GM20000 (cell line): ENCODE measurements at places on chromosomes 6 and 20.

DNA sequence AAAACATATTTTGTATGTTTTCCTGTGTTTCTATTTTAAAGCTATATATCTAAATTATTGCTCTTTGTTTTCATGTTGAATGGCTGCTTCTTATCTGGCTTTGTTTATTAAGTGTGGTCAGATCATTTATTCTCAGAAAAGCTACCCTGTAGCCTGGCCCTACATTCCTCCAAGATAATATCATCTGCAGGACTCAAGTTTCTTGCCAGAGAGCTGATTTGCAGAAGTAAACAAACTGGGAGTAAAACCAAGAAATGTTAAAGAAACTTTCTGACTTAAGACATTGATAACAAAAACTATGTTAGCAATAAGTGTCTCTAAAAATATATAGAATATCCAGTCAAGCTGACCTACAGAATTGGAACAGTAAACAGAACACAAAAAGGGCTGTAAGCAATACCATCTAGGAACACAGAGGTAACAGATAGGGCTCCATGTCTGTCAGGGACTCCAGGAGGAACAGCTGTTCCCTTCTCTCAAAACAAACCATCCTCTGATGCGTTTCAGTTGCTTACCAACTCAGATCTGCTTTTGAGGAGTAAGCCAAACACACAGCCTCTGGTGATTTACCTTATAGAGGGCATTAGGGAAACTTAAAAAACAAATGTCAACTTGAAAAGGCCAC is 17.5 kb upstream of the CEP85L start:
- DNase-seq, result no peak

DNA sequence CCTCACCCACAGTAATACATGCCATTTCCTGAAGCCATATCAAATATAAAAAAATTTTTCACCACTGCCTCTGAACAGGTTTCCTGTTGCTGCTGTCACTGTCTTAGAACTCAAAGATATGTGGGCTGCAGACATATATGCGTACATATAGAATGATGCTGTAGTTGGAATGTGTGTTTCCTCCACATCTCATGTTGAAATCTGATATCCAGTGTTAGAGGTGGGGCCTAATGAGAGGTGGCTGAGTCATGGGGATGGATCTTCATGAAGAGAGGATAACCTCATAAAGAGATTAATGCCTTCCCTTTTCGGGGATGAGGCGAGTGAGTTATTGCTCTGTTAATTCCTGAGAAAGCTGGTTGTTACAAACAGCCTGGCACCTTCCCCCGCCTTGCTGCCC is 7.7 kb upstream of the SCP2D1 start:
- DNase-seq, result no peak

GRCh38 chr6:139490482-139490881 is 116.0 kb upstream of the CITED2 start:
- no peak for DNase-seq

DNA sequence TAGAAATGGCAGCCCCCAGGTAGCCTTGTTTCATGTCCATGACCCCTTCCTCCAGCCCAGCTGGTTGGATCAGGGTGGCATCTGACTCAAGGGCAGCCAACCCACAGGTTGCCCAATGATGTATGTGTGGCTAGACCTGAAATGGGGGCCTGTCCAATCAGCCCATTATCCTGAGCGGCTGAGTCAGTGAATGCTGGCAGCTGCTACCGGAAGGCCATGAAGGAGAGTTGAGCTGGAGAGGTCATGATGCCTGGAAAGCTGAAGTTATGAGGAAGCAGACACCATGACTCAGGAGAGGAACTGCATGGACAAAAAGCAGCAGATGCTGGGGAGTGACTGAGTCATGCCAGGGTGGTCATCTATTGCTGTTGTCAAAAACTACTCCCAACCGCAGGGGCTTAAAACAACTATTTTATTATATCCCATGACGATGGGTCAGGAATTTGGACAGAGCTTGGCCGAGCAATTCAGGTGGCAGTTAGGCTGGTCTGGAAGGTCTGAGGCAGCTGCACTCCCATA is 67.3 kb downstream of the MDGA1 start:
- no peak for DNase-seq

GRCh38 chr6:95546148-95546547 is 31.2 kb upstream of the MANEA start:
- no peak for DNase-seq

DNA sequence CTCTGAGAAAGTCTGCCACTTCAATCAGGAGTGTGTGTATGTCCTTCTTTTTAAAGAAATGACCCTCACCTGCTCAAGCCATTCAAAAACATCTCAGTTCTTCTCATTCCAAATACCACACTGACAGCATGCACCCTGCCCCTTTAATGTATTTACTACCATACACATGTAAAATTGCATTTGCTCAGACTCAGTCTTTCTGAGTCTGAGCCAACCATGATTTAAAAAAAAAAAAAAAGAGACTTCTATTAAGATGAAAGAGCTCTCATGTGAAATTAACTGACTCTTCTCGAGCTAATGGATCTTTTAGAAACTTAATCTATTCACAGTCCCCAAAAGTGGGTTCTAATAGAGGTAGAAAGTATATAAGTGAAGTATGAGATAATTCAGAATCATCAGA is 1.4 kb upstream of the FILIP1 start:
- no peak for DNase-seq

DNA sequence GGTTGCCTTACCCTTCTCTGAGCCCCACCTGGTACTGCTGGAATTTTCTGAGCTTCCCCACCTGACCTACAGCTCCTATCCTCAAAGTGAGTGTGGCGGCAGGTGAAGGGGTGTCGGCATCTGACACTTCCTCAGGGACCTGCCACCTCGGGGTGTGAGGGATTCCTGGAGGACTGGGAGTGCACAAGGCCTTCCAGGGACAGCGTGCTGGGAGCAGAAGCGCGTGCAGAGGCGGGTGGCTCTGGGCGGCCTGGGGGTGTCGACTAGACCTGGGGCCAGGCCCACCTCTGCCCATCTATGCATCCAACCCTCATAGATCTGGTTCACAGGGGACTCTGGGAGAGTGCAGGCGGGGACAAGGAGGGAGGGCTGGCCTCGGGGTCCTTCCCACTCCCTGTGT is 7.8 kb downstream of the DLGAP4 start:
- no peak for DNase-seq

DNA sequence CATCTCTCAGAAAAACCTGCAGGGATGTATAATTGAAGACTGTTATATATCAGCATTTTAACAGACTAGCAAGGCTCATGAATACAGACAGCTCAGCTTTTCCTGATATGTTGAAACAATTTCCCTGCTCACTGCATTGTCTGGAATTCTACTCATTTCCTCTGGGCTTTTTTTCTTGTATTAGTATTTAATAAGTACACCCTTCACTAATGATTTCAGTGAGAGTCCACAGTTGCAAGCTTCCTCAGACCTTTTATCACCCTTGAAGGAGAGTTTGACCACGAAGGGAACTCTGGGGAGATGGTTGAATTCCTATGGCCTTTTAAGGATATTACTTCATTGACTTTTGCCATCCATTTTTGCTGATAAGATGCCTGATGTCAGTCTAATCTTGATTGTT is 248.7 kb downstream of the ADGB start:
- DNase-seq, result no peak

- DNase-seq, result no peak
Observed at GRCh38 chr6:160265869-160266476, 7.4 kb upstream of the SLC22A2 start.

- peak; percentile 90 for DNase-seq
Observed at GRCh38 chr20:57388953-57389694, 2.1 kb upstream of the RBM38 start.

DNA sequence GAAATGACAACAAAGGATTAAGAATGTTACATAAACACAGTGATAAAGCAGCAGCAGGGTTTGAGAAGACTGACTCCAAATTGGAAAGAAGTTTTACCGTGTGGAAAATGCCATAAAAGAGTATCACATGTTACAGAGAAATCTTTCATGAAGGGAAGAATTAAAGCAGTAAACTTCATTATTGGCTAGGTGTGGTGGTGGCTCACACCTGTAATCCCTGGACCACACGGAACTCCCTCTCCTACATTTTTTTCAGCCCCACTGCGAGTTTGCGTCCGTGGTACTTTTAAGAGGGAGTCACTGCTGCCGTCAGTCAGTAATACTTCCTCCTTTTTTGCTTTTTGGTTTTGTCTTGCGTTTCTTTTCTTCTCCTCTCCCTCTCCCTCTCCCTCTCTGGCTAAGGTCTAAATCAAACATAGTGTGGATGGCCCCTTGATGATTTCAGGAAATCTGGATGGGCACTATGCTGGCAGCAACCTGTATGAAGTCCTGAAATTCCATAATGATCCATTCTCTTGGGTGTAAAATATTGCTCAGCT is 112.3 kb downstream of the MAN1A1 start:
- no peak for DNase-seq

DNA sequence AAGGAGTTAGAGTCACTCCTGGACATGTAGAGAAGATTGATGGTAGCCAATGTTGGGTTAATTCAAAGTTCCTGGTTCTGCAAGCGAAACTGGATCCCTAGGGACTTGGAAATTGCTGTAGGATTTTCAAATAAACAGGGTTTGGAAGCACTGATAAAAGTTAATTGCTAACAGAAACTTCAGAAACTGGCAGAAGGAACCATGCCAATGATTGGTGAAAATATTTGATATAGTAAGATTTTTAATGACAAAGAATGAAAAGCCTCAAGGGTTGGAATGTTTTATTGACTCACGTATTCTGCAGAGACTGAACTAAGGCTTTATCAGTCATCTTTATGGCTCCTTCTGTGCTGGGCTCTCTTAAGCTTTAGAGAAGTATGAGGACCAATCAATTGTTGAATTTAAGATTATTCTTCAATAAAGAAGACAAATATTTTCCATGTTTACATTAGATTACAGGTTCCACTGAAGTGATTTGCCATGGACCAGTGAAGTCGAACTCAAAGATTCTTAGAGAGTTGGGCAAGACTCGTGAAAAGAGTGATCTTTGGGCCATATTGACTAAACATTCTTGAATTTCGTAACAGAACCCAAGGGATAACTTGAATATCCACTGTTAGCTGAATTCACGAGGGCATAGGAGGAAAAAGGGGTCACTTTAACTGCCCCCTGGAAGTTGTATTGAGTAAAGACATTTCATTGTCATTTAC is 371.4 kb downstream of the HDGFL1 start:
- DNase-seq, result no peak

DNA sequence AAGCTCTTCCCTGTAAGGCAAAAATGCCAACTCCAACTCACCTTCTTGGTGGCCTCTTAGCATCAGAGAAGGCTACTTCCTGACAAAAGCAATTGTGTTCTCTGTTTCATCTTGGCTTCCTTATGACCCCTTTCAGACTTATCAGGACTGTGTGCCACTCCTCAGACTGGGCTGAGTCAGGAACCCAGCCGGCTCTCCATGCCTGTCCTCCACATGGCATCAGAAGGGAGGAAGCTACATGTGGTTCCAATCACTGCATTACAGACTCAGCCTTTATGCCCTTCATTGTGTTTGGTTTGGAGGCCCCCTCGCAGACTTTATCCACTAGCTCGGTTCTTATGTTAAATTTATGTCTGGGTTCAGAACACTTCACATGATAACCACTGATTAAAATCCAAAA is 142.5 kb downstream of the SLC24A3 start:
- no peak for DNase-seq

DNA sequence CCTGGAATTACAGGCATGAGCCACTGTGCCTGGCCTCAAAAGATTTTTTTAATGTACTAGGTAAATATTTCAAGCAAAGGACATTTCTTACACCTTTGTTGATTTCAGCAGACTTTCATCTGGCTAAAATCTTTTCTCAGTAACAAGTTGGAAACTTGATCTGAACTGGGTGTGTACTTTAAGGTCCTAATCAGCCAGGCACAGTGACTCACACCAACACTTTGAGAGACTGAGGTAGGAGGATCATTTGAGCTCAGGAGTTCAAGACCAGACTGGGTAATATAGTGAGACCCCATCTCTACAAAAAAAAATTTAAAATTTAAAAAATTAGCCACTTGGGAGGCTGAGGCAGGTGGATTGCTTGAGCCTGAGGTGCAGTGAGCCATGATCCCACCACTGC is 7.0 kb upstream of the RALGAPA2 start:
- no peak for DNase-seq

GRCh38 chr6:116512734-116513133 is 1.3 kb downstream of the CALHM5 start:
- no peak for DNase-seq

GRCh38 chr20:4956200-4956810 is 45.0 kb downstream of the SLC23A2 start:
- peak; percentile 55 for DNase-seq

DNA sequence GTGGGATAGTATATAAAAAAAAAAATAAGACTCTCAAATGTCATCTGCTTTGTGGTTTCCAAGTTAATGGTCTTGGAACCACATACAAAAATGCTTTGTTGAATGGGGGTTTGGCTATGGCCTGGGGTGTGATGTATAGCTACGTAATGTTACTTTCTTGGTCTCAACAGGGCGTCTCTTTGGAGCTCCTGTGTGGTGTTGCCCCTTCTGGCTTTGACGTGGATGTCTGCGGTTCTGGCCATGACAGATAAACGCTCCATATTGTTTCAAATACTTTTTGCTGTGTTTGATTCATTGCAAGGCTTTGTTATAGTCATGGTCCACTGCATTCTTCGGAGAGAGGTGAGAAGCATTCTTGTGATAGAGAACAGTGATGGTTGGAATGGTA is 457.7 kb downstream of the LMBRD1 start:
- no peak for DNase-seq

GRCh38 chr20:52921340-52921739 is 50.8 kb upstream of the TSHZ2 start:
- DNase-seq, result no peak

DNA sequence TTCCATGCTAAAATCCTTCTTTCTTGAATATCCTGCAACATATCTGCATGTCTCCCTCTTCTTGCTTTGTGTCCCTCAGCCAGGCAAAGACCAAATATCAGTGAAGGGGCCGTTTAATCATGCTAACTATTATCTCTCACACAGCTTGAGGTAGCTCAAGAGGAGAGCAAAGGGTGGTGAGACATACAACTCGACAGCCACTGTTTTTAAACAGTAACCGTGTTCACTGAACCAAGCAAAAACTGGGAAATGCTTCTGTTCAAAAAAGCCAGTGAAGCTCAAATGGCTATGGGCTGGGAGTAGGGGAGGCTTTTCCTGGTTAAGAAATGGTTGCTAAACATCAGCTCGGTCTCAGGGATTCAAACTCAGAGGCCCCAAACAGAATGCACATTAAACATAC is 83.4 kb downstream of the MAP7 start:
- no peak for DNase-seq

- no peak for DNase-seq
Observed at GRCh38 chr6:156848533-156848932, 71.4 kb downstream of the ARID1B start.

- DNase-seq, result no peak
Observed at GRCh38 chr20:43528258-43528875, 20.9 kb downstream of the L3MBTL1 start.

DNA sequence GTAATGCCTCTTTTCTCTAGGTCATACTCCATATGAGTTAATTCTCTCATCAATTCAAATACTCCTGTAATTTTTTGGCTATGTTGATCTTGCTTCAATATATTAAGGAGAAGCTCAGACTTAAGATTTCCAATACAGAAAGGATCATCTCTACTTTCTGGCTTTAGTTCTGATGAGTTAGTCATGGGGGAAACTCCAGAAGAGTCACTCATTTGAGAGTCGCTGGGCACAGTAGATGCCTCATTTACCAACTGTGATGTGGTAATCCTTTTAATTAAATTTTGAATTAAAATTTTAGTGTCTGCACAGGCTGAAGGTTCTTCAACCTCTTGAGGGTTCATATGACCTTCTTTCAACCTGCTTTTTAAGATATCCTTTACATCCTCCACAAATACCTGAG is 38.5 kb downstream of the DST start:
- no peak for DNase-seq
